Foreskin fibroblast (primary cell): ENCODE measurements at places on chromosomes 7 and 10.

- peak; percentile 85 for DNase-seq
Measured at GRCh38 chr7:106947244-106947728, 82.2 kb downstream of the PIK3CG start.

DNA sequence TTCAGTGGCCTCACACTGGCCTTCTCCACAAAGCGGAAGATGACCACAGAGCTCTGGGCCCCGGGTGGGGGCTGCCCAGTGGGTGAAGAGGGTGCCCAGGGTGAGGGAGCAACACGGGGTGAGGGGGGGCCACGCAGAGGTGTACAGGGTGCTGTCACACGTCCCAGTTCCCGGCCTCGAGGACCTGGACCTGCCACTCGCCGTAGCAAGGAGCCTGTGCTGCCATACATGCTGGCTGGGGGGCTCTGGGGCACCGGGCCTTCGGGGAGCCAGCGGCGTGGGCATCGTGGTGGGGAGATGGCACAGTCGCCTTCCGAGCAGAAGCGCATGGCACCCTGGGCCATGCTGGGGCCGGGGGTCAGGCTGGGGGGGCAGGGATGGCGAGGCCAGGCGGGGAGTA lies 1.9 kb downstream of the PSD start:
- no peak for DNase-seq

DNA sequence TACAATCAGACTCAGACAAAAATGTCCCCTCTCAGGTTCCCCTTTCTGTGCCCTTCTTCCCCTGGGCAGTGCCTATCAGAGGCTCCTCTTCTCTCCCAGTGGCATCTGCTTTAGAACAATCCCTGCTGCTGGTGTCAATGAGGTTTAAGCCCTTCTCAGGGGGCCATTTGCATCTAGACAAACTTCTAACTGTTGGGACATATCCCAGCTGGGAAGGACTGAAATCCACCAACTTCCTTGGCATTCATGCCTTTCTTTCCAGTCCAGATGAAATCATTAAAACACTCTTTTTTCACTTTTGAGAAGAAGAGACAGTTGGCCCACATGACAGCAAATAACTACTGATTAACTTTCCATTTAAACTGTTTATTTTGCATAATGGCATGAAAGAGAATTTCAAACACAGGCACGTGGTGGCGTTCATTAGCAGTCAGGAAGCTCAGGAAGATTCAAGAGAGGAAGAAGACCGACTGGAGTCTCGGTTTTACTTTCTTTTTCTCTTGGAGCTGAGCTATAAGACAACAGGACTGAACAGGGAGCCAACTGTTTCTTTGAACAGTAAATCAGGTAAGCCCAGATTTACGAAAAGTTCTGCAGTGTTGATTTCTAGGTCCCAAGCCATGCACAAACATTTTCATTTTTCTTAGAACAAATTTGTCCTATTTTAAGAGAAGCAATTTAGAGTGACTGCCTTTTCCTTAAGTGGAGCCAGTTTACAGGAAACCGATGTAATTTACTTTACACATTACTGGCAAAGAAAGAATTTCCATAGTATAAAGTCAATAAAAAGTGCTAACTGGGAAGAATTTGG lies at the start of gene GIMAP2:
GIMAP2 (plus strand) TSS at position 488 of the 811 bp plus-strand sequence. CDS start 1,354 bp downstream, outside the sequence.
- no peak for DNase-seq

- no peak for DNase-seq
Measured at GRCh38 chr7:154568346-154568745, 434.6 kb downstream of the PAXIP1 start.

DNA sequence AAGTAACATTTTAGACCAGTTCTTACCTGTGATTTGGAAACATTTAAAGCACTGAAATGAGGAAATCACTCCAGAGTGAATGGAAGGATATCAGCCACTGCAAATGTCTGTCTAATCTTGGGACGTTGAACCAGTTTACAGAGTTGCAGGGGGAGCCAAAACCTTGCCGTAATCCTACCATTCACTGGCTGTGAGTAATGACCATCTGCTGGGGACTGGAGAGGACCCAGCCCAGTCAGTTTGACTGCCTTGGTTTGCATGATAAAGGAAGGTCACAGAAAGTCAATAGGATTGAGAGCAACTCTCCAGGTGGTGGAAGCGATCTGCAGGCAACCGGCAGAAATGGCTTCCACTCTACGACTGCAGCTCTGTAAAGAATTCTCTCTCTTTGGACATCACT lies 167.2 kb downstream of the AKR1D1 start:
- DNase-seq: no peak

- peak; percentile 86 for DNase-seq
Measured at GRCh38 chr10:117936141-117936540, 110.6 kb downstream of the RAB11FIP2 start.

DNA sequence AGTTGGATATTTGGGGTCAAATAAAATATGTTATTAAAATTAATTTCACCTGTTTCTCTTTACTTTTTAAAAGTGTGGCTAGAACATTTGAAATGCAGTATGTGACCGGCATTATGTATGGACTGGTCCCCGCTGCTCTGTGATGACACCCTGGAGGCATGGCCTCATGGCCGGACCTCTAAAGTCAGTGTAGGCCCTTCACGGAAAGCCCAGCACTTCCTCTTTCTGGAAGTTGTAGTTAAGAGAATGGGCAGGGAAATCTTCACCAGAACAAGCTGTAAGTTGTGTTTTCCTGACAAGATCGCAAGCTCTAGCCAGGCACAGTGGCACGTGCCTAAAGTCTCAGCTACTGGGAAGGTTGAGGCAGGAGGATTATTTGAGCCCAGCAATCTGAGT lies 38.3 kb upstream of the SRGN start:
- no peak for DNase-seq

DNA sequence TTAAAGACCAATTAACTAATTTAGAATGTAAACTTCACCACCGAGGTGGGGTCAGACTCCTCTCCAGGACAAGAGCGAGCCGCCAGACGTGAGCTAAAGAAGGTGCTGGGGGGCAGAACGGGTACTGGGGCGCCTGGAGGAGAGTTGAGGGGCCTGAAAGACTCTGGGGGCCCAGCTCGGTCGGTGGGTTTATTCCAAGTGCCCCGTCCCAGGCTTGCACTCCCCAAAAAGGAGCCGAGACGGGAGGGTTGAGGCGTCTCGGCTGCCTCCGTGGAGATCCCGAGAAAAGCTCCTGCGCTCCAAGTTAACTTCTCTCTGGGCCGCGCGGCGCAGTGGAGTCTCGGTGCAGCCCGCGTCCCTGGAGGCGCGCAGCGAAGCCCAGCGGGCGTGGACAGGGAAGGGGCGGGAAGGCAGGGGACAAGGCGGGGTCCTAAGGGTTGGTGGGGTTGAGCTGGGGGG lies 553.3 kb downstream of the TFEC start:
- no peak for DNase-seq

DNA sequence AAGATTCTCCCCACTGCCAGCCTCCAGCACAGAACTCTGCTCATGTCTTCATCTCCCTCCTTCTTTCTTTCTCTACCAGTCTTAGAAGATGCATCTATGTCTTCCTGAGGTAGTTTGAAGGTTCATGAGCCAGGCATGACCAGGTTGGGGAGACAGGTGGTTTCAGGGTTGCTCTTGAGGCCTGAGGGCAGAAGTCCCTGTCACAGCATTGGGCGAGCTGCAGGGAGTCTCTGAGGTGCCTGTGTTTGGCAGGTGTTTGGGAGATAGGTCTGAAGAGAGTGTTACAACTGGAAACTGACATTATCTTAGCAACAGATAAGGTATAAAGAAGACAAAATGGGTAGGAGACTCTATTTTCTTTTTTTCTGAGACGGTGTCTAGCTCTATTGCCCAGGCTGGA lies 18.7 kb downstream of the PRSS2 start:
- no peak for DNase-seq
